EH (cell line): ENCODE measurements at places on chromosomes 4 and X.
A peak's percentile ranks its signal among the peaks of the same experiment; 100 is the strongest.

- DNase-seq: peak; percentile 36
Observed at GRCh38 chr4:137360761-137361160, 171.5 kb downstream of the PCDH18 start.

DNA sequence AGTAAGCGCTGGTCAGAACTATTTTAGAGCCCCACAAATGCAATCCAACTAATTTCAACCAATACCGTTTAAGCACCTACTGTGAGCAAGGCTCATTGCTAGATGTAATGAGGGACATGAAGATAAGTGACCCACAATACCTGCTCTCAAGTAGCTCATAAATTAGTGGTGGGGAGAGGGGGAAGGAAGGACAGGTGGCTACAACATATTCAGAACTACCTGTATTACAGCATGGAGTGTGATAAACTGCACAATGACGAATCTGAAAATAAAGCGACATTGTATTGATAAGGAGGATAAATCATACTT, 311.6 kb upstream of the DIAPH2 start:
- no peak for DNase-seq

- DNase-seq: peak; percentile 69
Observed at GRCh38 chr4:185210102-185210981, 944 bp downstream of the SNX25 start.

- DNase-seq: no peak
Observed at GRCh38 chr4:143555676-143556075, 42.2 kb downstream of the SMARCA5 start.

- DNase-seq: peak; percentile 0
Observed at GRCh38 chrX:39504850-39505259, 592.9 kb downstream of the BCOR start.

GRCh38 chr4:41476310-41476885, 61.6 kb upstream of the LIMCH1 start:
- no peak for DNase-seq

- no peak for DNase-seq
Observed at GRCh38 chr4:43716721-43717395, 731.8 kb downstream of the KCTD8 start.

GRCh38 chr4:41327770-41328169, 71.0 kb downstream of the UCHL1 start:
- no peak for DNase-seq

DNA sequence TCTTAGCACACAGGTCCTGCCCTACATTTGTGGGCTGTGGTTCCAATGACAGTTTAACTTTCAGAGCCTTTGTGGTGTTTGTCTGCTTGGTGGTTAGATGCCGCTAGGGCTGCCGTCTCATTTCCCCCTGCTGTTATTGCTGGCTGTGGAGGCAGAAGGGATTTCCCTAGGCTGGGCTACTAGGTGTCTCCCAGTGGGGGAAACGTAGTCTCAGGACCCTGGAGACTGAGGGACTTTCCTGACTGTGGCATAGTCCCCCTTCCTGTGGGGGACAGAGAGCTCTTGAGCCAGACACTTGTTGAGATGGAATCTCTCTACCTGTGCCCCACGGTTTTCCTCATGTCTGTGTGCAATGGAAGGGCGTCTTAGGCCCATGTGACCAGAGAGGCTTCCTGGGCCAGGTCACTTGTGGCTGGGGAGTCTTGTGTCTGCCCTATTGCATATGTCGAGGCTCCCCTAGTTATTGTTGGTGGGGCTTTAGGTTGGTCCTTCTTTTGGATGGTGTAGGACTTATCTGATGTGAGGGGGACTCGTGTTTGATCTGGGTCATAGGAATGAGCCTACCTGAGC, 68.2 kb downstream of the ARHGAP10 start:
- DNase-seq: no peak
